ENCODE measurements at places on chromosomes 1 and 21.

DNA sequence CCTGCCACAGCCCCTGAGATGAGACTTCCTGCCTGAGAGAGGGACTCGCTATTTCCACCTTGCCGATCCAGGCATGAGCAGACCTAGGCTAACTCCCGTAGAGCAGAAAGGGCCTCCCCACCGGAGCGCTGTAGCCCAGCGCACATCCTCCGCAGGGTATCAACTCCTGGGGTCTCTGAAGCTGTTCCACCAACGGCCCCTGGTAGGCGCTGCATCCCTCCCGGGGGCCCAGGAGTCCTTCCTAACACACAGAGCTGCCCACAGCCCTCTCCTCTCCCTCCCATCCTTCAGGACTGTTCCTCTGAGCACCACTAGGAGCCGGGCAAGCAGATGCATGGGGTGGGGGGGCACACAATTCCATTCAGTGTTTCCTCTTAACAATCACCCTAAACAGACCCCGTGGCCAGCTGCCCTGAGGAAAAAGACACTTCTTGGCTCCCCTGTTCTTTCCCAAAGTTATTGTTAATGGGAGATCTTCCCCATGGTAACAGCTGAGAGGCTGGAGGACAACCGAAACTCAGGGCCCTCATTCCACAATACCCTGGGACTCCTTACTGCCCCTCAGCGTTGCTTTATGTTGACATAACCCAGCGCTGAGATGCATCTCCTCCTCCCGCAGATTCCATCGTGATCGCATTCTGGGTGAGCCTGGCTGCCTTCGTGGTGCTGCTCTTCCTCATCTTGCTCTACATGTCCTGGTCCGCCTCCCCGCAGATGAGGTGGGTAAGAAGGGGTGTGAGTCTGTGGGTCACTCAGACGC is 7.5 kb downstream of the MRAP start:
- no peak for DNase-seq

GRCh38 chr1:87872189-87872588 is 543.5 kb downstream of the LMO4 start:
- no peak for DNase-seq

- DNase-seq, result no peak
These were observed 616.8 kb downstream of the LTN1 start for GRCh38 chr21:28375708-28376385.

DNA sequence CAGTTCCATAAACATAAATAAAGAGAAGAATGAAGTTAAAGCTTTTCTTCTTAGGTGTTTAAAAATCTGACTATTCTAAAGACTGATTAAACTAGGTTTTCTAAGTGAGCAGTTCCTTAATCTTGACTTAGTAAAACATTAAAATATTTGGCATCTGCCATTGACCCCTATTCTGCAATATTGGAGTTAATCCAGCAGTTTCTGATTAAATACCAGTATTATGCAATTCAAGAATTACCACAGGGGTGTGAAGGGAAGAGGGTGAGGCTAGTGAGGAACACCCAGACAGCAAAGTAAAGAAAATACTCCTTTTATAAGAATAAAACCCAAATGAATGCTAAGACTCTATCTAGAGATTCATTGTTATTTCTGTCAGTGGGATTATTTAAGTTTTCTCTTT is 40.9 kb downstream of the CLIC4 start:
- no peak for DNase-seq

GRCh38 chr1:203264052-203264501 is 34.6 kb upstream of the CHIT1 start:
- DNase-seq, result no peak

DNA sequence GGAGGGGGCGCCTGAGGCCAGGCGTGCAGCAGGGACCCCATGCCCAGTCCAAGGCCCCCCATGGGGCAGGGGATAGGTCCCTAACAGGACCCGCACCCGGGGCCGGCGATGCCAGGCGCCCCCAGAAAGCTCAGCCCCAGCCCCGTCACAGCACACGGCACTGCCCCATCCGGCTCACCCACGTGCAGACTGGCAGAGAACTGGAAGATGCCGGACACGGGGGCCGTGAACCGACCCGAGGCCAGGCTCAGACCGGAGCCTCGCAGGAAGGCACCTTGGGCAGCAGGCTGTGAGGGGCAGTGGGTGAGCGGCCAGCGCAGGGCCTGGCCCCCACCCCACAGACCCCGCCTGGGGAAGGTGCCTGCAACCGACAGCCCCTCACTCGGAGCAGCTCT is 3.3 kb downstream of the C1QTNF12 start:
- DNase-seq, result no peak

DNA sequence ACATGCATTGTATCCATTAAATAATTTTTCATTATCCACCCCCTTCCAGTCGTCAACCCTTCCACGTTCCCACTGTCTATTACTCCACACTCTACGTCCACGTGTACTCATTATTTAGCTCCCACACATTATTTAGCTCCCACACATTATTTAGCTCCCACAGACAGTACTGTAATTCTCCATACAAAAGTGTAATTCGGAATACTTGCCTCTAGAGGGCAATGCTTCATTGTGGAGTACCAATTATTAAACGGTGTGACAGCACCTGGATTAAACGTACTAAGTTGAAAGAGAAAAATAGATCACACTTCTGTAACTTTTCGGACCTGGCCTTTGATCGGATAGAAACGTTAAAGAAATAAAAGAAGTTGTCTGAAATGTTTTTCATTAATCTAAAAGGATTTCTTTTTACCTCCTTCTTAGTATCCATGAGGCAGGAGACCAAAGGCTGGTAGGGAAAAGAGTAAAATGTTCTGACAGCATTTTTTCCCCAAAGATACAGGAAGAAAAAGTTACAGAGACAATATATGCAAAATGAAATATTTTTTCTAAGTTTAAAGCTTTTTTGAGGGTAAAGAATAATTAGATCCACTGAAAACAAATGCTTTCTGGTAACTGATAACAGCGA is 99.2 kb downstream of the LHX8 start:
- no peak for DNase-seq

DNA sequence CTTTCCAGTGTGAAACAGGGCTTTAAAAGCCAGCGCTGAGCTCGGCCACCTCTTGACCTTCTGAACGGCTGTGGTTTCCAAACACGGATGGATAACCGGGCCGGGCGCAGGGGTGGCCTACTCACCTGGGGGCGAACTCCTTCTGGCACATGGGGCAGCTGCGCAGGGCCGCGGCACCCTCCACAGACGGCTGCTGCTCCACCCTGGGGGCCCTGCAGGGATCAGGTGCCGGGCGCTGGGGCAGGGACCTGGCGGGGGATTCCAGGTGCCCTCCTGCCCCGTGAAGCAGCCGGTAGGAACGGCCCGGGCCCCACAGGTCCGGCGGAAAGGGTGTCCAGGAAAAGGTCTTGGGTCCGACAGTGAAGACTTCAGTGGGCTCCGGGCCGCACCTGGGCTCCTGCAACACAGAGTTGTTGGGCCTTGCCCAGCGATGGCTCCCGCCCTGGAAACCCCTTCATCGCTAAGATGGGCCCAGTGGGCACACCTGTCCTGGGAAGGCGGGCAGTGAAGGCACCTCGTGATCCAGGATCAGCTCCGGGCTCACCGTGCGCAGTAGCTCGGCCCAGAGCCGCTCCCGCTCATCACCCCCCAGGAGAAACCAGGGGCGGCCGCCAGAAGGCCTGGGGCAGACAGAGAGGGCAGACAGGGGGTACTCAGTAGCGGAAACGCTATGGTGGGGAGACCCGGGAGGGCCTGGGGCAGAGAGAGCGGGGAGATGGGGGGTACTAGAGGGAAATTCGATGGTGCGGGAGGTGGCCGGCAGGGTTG is 874 bp downstream of the FAAP20 start:
- DNase-seq, result no peak

DNA sequence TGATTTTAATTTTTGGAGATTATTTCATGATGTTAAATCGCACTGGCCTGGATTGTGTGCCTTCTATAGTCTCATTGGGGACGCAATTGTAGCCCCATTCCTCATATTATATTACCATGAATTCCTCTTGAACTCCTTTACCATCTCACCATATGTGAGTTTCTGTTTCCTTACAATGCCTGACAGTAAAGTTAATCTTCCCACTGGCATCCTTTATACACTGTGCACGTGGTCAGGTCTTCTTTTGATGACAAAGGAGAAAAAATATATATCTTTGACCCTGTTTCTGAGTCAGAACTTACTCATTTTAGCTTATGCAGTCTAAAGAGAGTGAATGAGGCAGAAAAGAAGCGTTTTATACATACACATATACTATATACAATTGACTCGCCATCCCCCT is 774 bp upstream of the ABL2 start:
- no peak for DNase-seq

Measured in stimulated activated CD8-positive, alpha-beta memory T cell treated with anti-CD3 and anti-CD28 coated beads, Interleukin-4, amount 100 ng/mL, for 4 hours (primary cell).